Glutamatergic neuron (in vitro differentiated cells): ENCODE measurements at places on chromosomes 7 and 10. TPM values are rescaled to one million over a fixed set of nuclear protein-coding genes. Genes with fewer than 3 reads are reported as not detected.

DNA sequence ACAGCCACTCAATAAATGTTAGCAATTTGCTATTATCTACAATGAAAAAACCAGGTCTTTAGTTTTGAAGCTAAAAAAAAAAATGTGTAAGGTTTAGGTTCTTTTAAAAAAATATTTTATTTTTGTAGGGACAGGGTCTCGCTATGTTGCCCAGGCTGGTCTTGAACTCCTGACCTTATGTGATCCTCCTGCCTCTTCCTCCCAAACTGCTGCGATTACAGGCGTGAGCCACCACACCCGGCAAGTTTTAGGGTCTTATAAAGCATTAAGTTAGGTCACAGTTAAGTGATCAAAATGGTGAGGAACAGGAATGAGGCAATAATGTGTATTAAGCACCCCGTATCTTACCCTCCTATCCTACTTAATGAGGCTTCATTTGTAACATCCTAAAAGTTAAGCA lies 774 bp downstream of the SEM1 start:
- DNase-seq: no peak

DNA sequence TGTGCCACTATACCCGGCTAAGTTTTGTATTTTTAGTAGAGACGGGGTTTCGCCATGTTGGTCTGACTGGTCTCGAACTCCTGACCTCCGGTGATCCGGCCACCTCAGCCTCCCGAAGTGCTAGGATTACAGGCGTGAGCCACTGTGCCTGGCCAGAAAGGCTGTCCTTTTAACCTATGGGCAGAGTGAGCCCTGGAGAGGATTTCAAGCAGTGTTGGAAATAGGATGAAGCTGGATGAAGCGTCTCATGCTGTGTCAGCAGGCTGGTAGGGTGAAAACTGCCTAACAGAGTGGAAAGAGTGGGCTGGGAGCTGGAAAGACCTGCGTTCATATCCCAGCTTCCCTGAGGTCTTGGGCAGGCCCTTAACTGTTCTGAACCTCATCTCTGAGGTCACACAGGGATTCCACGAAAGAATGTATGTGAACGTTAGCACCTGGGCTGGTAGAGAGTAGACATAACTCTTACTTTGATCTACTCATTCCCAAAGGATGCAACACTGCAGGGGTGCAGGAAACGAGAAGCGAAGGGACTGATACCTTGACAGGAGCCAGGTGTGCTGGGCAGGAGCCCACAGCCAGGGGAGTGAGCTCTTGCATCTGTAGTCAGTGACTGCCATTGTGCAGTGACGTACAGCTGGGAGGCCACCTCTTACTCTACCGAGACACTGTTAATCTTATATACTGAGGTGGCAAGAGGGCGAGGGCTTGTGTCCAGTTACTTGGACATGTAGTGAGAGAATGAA lies 34.1 kb downstream of the WBP1L start:
- no peak for DNase-seq

DNA sequence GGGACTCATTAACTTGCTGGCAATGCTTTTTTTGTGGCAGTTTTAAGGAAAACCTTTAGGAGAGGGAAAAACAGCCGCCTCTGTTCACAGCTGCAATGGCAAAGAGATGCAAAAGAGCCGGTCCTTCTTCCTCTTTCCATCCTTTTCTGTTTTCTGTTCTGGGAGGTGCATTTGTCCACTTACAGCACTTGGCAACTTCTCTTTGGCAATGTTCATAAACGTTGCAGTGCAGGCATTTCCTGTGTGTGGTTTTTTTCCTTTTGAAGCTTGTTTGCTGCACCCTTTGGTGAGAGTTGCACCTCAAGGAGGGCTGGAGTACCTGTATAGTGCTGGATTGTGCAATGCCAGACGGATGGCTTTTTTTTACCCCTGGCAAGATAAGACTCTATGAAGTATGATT lies 53.9 kb upstream of the HABP2 start:
- no peak for DNase-seq

- DNase-seq: no peak
Observed at GRCh38 chr7:100071018-100071723, 10.4 kb downstream of the ZNF3 start.

SYT15 gene
- total RNA-seq: 2.5 TPM

DNA sequence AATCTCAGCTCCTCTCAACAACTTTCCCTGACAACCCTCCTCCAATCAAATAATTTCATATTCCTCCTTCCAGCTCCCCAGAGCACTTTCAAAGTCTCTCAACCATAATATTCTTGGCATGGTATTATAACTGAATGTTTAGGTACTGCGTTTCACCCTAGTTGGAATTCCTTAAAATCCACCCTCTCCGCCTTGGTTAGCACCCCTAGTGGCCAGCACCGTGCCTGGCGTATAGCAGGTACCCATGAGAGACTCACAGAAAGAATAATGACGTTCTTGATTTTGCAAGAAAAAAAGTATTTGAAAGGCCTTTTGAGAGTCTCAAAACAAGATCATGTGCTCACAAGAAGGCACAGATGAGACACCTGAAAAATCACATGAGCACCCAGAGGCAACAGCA lies 50.9 kb downstream of the GLI3 start:
- DNase-seq: peak; percentile 59

DNA sequence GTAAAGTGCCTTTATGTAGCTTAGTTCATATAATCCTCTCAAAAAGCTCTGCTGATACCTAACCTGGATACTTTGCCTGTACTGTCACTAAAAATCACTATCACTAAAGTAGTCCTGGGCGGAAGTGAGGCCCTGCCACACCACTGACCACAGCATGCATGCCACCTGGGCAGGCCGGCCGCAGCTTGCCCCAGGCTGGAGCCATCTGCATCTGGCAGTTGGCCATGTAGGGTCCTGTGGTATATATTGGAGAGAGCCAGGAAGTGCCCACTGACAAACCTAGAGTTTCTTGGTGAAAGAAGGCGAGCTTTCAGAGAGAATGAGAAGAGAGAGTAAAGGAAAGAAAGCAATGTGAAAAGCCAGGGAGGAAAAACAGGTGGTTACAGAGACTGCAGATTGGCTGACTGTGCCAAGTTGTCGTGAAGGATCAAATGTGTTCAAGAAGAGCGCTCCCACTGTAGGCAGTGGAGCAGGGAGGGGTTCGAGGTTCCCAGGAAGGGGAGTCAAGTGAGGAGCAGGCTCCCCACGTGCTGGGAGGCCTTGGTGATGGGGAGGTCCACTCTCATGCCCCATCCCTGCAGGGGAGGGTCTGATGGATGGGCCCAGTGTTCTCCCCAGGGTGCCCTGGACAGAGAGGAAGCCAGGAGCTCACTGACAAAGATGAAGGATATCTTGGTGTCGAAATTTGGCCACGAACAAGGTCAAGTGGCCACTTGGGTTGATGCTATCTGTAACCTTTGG lies 13.6 kb downstream of the LOXL4 start:
- DNase-seq: no peak

- no peak for DNase-seq
Observed at GRCh38 chr7:156889746-156890145, 3.2 kb downstream of the LMBR1 start.

CFAP46 gene
- 5.2 TPM for total RNA-seq

DNA sequence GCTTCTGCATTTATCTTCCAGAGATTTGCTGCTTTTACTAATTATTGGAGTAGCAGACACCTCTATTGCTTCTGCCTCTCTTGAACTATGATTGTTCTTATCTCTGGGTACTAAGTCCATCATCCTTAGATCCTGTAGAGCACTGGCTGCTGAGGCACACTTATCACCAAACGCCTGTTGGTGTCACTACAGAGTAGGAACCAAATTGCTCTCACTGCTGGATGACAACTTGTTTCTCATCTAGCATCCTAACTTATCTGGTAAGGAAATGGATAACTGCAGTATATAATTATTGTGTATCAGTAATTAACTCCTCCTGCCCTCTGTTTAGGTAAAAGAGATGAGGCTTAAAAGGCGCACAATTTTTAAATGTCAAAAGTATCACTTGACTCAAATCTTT lies 1059.4 kb downstream of the NRG3 start:
- DNase-seq: no peak

GRCh38 chr7:84336303-84336702 lies 141.7 kb upstream of the SEMA3A start:
- no peak for DNase-seq

DNA sequence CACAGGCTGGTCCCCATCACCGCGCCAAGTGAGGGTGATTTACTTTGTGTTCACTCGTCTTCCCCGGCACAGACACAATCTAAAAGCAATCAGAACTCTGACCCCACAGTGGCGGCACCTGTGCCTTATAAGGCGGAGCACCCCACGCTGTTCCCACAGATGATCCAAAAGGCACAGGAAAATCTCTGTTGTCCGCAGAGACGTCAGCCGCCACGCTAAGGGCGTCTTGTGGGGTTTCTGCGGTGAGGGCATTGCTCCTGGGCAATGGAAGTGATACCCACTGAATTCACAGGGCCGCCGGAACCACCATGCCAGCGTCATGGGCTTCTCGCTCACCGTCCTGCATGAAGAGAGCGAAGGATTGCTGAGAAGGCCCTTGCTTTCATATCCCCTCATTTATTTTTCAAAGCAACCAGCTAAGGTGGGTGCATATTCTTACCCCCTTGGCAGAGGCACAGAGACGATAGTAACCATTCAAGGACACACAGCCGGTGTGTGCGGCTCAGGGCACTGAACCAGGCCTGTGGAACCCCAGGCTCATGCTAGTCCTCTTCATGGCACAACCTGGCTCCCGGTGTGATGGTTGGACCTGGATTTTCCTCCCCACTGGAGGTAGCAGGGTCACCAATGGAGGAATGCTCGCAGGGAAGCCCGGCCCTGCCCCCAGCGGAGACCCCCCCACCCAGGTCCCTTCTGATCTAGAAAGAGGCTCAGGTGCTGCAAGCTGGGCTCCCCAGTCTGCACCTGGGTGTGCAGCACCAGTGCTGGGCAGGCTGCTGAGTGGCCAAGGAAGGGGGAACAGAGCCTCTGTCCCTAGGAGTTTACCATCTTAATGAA lies 279.0 kb downstream of the TCERG1L start:
- DNase-seq: no peak

MYL7 gene
- total RNA-seq: 7.6 TPM

GRCh38 chr7:133491846-133492652 lies 239.2 kb downstream of the EXOC4 start:
- no peak for DNase-seq

- no peak for DNase-seq
Observed at GRCh38 chr10:16436367-16436757, 448 bp upstream of the PTER start.

- DNase-seq: no peak
Observed at GRCh38 chr10:103175580-103176285, 17.3 kb downstream of the NT5C2 start.

- DNase-seq: no peak
Observed at GRCh38 chr7:17939211-17939605, 1.1 kb downstream of the SNX13 start.

DNA sequence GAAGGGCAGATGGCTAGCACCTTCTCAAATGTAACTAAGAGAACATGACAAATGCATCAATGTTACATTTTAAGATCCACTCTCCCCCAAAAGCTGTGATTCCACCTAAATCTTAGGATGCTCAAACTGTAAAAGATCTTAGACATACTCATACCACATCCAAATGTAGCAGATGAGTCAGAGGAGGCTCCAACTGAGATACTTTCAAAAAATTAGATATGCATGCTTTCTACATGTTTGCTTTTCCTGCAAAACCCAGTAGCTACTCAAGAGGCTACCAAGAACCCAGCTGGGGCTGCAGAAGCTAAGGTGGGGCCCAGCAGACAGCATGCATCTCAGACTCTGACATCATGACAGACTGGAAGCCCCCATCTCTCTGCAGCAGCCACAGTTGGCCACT lies 31.4 kb upstream of the FRMD4A start:
- DNase-seq: no peak

DNA sequence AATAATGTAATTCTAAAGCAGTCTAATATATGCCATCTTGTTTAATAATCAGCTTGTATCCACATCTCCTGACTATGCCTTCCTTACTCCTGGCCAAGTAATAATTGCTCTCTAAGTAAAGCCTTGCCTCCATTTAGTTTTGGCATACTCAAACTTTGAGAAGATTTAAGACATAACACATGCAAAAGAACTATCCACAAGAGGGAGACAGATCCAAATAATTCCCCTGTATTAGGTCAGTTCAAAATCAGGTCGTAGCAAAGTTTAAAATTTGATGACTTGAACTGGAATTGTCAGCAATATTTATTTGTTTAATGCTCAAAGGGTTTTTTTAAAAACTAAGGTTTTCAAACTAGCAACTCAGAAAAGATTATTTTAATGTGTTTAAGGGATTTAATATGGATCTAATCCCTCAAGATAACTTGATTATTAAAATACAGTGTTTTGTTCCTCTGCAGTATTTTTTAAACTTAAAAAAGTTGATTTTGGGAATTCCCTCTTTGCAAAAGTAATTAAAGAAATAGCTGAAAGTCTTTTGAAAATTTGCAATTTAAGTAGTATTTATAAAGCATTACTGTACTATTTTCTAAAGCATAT lies 95.3 kb downstream of the HDAC9 start:
- DNase-seq: no peak

- DNase-seq: no peak
Observed at GRCh38 chr10:33157103-33157502, 177.4 kb downstream of the NRP1 start.

RBM20 gene
- total RNA-seq: 5.8 TPM

DNA sequence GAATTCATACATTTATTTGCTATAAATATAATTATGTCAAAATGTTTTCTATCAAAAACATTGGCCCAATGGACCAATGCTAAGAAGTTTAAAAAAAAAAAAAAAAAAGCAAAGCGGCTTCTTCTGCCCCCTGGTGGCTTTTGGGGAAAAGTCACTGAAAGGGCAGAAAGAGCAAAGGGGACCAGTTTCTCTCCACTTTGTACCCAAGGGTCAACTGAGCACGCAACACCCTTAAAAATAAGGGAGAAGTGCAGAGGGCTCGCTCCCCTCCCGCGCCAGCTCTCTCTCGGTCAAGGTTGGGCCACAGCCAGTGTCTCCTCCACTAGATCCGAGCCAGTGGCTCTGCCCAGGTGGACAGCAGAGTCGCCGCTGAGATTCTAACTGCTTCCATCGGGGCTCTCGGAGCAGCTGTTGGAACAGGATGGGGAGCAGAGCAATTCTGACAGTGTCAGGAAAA lies 136.4 kb upstream of the FGFR2 start:
- DNase-seq: no peak

AKR1D1 gene
- total RNA-seq: not detected

TAS2R41 gene
- not detected for total RNA-seq

HMX3 gene
- not detected for total RNA-seq

PILRA gene
- total RNA-seq: 12.5 TPM

DNA sequence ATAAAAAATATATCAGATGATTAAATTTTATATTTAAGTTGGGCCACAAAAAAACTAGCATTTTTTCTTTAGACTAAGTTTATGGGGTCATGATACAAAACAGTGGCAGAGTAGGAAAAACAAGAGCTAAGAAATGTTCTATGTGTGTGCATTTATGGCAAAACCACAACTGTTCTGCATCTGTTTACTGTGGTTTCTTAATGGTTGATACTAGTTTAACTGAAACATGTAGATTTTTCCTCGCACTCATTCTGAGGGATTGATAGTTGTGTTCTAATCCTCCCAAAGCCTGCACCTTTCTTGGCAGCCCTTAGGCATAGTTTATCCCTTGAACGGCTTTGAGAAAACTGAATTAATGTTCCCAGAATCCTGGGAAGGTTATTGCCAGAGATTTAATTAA lies 66.6 kb upstream of the PHYHIPL start:
- DNase-seq: no peak
